ELR (cell line): ENCODE measurements at places on chromosomes 7 and 10.

GRCh38 chr7:155084021-155084420 lies 13.9 kb downstream of the HTR5A start:
- DNase-seq = no peak

DNA sequence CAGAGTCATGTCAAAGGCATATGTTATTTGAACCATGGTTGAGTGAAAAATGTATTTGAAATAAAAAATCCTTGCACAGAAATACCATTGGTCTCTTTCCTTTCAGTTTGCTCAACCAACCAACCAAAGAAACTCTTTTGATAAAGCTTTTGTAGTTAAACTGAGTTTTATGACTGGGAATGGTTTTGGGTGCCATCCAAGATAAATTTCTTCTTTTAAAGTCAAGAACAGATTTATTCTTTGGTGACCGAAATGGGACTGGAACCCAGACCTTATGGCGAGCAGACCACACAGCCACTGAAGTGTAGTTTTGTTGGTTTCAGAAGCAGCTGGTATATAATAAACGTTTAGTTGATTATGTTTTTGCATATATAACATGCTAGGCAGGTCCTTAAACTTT lies 2.8 kb upstream of the GALNT17 start:
- DNase-seq = no peak

DNA sequence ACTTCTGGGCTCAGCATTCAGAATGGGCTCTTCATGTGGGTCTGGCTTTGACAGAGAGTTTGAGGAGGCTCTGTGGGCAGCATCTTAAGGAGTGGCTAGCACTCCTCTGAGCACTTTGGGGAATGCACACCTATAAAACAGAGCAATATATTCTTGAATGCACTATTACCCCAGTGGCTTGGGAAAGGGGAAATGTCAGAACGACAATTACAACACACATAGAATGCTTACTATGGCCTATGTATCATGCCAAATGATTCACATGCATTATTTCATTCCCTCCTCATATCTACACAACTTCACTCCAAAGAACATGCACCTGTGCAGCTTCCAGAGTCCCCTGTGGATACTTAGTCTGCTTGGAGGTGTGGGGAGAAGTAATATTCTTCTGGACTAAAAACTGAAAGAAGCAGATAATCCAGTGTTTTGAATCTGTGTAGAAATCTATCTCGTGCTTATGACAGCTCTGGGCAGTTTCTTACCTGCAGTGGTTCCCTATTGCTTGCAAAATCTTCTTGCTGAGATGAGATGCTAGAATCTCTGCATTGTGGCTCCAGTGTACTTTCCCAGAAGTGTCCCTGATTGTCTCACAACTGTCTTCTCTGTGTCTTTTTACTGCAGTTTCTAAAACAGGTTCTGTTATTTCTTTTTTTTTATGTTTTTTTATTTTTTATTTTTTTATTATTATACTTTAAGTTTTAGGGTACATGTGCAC lies 5.5 kb upstream of the MGAM start:
- DNase-seq = no peak

GRCh38 chr10:63829573-63830149 lies 308.5 kb downstream of the REEP3 start:
- DNase-seq = no peak
